Right lung (tissue), 10 donors: ENCODE measurements at places on chromosomes 1 and 21. TPM values are rescaled to one million over a fixed set of nuclear protein-coding genes. Genes with fewer than 3 reads are reported as not detected.

GRCh38 chr1:187655104-187655503 lies 826.4 kb downstream of the PLA2G4A start:
- no peak for DNase-seq

GRCh38 chr1:21703318-21703963 lies 34.3 kb upstream of the RAP1GAP start:
- DNase-seq = no peak

DNA sequence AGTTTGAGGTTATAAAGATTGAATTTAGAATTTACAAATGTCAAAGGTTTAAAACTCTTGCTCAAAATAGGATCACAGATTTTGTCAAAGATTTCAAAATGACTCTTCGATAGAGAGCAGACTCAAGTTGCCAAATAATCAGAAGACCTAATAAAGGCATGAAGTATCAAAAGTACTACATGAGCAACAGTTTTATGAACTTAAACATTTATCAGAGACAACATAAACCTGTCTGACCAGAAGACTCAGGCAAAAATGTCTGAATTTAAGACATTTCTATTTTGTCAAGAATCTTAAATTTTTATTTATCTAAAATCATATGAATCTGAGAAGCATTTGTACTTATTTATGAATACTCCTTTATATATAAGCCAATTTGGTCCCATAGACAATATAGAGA lies 330.9 kb downstream of the PTPRU start:
- no peak for DNase-seq

DNA sequence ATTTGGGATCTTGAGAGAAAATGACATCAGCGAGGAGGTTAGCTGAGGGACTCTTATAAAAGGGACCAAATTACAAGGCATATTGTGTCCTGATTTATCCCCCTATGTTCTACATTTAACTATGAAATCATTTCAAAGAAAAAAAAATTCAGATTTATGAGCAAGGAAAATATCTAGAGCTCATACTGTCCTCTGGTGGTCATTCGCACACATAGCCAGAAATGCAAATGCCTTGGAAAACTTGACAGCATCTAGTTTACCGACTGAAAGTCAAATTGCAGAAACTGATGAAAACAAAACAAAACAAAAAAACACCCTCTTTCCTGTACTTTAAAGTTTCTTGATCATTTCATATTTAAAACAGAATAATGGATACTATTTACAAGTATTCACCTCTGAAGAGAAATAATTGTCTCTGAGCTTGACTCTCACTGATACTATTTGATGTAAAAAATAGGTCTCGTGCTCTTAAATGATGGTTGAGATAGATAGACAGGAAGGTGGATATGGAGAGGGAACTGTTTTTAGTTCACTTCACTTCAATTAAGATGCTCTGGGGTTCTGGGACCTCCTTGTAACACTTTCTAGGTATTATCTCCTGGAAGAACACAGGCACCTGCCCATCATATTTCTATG lies 253.8 kb downstream of the PCP4 start:
- peak; percentile 15 for DNase-seq

- no peak for DNase-seq
These were observed 129.8 kb downstream of the RPS6KC1 start for GRCh38 chr1:213180833-213181232.

GRCh38 chr1:18121072-18121820 lies 13.6 kb downstream of the IGSF21 start:
- no peak for DNase-seq

DNA sequence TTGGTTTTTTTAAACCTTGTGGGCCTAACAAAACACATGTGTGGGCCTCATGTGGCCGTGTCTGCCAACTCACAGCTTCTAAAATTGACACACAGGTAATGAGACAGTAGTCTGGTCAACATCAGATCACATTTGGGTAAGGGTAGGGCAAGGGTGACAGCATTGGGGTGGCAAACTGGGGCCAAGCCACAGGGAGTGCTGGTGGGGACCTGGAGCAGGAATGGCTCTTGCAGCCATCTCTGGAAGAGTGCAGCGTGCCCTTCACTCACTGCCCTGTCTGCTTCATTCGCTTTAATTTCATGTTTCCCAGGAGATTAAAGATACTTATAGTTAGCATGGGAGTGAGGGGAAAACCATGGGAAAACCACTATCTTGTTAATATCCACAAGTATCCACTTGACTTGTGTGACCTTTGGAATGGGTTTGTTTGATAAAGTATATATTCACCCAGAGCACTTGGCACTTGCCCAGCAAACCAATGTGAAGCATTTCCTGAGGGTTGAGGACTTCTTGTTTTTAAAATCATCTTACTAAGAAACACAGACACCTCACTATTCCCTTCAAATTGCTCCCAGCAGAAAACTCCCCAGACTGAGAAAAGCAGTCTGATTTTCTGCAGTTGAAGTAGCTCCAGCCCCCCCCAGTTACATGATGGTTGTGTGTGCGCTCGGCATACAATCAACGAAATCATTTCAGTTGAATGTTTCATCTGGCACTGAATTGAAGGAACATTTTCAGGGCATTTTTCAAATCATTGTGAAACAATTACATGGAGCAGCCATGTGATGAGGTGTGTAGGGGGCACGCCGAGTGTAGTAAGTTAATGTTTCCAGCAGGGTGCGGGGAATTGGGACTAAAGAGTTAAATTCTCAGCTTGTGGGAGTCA lies 175.7 kb downstream of the VPS13D start:
- DNase-seq = peak; percentile 65

- DNase-seq = no peak
These were observed 213.0 kb downstream of the CRB1 start for GRCh38 chr1:197481101-197481500.

- DNase-seq = no peak
These were observed 50.1 kb downstream of the CLDN17 start for GRCh38 chr21:30116479-30116878.

DNA sequence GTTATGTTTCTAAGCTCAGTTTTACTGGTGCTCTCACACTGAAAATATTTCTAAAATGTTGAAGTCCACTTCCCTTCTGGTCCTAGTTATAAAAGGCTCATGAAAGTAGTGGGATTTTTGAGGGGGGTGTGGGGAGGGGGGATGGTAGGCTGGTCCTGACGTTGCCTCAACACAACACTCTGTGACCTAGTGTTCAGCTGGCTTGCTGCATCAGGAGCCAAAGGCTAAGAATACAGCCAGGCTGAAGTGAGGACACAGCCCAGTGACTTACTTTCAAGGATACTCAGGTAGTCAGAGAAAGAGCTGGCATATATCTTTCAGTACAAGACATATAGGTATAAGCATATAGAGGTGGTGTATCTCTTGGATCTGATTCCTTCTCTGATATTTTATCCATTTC lies 151.9 kb upstream of the C8B start:
- no peak for DNase-seq

The UQCRH gene
- polyA plus RNA-seq = 304 TPM

The RNF186 gene
- polyA plus RNA-seq = 0.14 TPM
